Activated T-helper 2 cell treated with anti-CD3 and anti-CD28 coated beads, Interferon-gamma antibody, Interleukin-2, Interleukin-4, amounts not matched to agents 10 μg/mL and 5 μg/mL and 100 μg/mL, durations not matched to agents 14 hours and 24 hours and 36 hours (primary cell): ENCODE measurements at places on chromosomes 6 and 20. TPM values are rescaled to one million over a fixed set of nuclear protein-coding genes. Genes with fewer than 3 reads are reported as not detected.

DNA sequence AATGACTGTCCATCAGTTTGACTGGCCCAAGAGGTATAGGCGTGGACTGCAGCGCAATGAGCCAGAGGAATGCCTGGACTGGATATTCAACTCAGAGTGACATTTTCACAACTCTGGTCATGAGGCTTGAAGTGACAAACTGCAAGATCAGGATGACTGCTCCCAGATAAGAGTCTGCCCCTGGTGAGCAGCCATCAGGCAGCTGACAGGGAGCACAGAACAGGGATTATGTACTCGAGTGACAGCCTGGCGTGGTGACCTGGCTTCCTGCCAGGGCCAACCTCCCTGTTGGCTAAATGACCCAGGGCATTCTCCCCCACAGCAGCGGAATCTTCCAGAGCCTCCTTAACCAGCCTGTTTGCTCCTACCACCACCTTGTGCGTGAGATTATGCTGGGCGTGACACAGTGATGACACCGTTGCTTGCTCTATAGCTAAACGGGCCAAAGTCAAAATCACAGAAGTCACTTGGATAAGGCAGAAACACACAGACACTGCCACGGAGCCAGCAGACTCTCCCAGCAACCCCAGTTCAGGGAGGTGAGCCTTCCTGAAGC, 209.1 kb upstream of the JARID2 start:
- DNase-seq: no peak

- DNase-seq: no peak
Observed at GRCh38 chr6:16622193-16622592, 139.1 kb downstream of the ATXN1 start.

DNA sequence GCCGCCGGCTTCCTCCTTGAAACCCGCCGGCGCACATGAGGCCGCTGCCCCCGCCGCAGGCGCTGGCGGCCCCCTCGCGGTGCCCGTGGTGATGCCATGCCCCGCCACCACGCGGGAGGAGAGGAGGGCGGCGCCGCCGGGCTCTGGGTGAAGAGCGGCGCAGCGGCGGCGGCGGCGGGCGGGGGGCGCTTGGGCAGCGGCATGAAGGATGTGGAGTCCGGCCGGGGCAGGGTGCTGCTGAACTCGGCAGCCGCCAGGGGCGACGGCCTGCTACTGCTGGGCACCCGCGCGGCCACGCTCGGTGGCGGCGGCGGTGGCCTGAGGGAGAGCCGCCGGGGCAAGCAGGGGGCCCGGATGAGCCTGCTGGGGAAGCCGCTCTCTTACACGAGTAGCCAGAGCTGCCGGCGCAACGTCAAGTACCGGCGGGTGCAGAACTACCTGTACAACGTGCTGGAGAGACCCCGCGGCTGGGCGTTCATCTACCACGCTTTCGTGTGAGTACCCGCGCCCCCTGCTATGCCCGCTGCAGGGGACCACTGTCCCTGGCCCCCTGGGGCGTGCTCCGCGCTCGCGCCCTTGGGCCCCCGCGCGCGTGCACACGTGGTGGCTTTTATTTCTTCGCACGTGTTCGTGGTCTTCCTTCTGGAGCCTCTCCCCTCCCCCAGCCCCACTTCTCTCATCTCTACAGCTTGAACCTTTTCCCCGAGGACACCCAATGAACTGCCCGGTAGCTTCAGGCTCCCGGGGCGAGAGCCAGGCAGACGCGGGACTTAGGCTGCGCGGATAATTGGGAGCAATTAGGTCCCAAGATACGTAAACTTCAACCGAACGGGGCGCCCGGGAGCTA, 453 bp downstream of the KCNQ5 start:
- peak; percentile 54 for DNase-seq

Gene PMEPA1
- total RNA-seq: 0.99 and 1.1 TPM in 2 replicates

Gene MCM3
- 213 TPM in 2 replicates for total RNA-seq

Gene F13A1
- total RNA-seq: not detected in 2 replicates

DNA sequence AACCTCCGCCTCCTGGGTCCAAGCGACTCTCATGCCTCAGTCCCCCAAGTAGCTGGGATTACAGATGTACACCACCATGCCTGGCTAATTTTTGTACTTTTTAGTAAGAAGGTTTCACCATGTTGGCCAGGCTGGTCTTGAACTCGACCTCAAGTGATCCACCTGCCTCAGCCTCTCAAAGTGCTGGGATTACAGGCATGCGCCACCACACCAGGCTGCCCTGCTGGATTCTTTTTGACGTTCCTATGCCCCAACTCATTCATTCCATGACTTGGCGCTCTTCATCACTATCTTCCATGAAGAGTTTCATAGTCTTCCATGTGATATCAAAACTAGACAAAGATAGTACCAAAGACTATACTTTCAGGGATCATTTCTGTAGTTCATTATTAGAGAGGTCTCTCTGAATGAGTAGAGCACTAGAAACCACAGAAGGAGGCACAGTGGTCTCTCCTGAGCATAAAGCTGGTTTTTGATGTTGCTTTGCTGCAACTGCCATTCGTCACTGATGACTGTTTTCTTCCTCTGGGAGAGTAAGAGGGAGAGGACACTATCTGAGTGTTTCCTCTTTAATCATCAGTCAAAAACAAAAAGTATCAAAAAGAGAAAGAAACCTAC, 23.5 kb downstream of the DNAAF9 start:
- DNase-seq: no peak

Gene CCN6
- 0.34 TPM in 1 of 2 replicates, not detected in the other for total RNA-seq

- DNase-seq: no peak
Observed at GRCh38 chr20:50658804-50659380, 32.5 kb downstream of the RIPOR3 start.

DNA sequence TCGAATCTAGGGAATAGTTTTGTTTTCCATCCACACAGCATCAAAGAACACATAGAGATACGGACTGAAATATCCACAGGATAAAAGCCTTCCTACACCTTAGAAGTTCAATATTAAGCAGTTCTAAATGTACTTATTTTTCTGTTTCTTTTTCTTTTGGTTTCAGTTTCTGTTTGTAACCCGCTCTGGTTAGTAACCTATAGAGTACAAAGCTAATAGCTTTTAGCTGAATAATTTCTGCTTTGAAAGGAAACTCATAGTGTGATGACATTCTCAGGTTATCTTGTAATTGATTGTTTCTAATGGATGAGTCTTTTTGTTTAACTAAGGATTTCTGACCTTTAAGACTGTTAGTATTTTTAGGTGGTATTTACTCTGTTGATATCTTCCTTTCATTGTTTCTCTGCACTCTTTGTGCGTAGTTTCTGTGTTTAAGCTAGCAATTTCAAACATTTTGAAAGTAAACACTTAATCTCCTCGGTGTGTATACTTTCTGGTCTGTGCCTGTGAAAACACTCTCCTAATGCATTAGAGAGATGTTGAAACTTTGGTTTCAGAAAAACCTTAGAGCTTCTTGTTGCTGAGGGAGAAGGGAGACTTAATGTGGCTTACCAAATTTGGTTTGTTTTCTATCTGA, 385.5 kb downstream of the HDGFL1 start:
- DNase-seq: no peak

- no peak for DNase-seq
Observed at GRCh38 chr6:158038291-158039177, 56.9 kb downstream of the SYNJ2 start.

Gene TNFRSF21
- 2.7 and 2.8 TPM in 2 replicates for total RNA-seq

DNA sequence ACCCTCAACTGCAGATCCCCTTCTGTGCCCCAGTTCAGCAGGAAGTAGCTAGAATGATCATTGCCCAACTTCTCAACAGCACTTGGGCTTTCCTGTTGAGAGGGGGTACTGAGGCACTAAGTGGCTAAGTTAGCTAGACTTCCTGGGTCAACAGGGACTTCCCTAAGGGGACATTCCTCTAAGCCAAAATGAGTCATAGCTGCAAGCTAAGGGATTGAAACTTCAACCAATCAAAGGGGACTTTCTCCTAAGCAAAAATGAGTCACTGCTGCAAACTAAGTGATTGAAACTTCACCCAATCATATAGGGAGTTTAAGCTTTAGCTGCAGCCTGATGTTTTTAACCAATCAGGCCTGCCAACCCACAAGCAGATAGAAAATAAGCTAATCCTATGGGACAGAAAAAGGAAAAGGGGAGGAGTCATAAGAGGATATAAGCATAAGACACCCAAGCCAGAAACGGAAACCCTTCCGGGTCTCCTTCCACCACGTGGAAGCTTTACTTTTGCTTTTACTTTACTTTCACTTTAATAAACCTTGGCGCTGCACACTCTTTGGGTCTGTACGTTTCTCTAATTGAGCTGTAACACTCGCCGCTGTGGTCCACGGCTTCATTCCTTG, 659.0 kb upstream of the HS3ST5 start:
- DNase-seq: no peak

GRCh38 chr6:1110164-1110563, 201.7 kb upstream of the FOXQ1 start:
- DNase-seq: no peak

Gene THBD
- total RNA-seq: not detected in 2 replicates

DNA sequence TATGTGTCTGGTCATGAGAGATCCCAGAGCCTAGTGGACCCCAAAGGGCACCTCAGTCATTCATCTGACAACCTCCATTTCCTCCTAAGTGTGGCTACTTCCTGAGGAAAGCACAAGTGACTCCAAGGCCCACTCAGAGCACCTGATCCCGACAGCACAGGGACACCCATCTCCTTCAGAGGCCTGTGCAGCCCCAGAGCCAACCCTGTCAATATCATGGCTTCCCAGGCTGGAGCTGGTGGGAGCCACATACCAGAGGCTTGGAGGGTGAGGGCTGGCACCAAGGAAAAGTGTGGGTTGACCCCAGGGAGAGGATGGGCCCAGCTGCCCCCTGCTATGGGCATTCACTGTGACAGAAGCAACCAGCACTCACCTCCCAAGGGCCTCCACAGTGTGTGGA, 117.3 kb downstream of the PSMB1 start:
- DNase-seq: no peak

- no peak for DNase-seq
Observed at GRCh38 chr6:28269492-28269891, 2.5 kb downstream of the ZSCAN26 start.

Gene TPD52L1
- not detected in 2 replicates for total RNA-seq

Gene RARS2
- total RNA-seq: 23.3 and 23.5 TPM in 2 replicates

GRCh38 chr6:19669206-19669605, 168.0 kb upstream of the ID4 start:
- DNase-seq: no peak

- no peak for DNase-seq
Observed at GRCh38 chr6:9799582-9799981, 615.3 kb downstream of the TFAP2A start.

- DNase-seq: no peak
Observed at GRCh38 chr6:20259316-20260049, 47.2 kb upstream of the MBOAT1 start.

Gene MOG
- not detected in 2 replicates for total RNA-seq

Gene SIRPA
- not detected in 2 replicates for total RNA-seq

DNA sequence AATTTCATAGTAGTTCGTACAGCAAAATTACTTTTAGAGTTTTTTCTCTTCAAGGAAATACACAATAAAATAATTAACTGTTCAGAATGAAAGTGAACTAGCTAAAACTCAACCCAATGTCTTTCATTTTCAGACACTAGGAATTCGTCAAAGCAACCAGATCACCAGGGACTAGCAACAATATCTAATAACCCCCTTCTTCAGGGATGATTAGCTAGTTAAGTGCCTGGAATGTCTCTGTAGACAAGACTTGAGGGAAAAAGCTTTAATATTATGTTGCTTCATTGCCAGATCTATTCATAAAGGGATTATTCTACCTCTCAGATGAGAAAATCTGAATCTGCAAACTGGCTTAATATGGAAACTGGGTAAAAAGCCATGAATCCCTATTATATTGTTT, 41.8 kb upstream of the OR14J1 start:
- DNase-seq: no peak

Gene CRISP2
- total RNA-seq: not detected in 2 replicates

Gene OPRL1
- 0.32 and 0.41 TPM in 2 replicates for total RNA-seq

Gene NOX3
- total RNA-seq: not detected in 2 replicates

Gene PDSS2
- total RNA-seq: 13.0 and 14.4 TPM in 2 replicates

GRCh38 chr20:15627501-15627903, 945.7 kb downstream of the KIF16B start:
- DNase-seq: no peak

DNA sequence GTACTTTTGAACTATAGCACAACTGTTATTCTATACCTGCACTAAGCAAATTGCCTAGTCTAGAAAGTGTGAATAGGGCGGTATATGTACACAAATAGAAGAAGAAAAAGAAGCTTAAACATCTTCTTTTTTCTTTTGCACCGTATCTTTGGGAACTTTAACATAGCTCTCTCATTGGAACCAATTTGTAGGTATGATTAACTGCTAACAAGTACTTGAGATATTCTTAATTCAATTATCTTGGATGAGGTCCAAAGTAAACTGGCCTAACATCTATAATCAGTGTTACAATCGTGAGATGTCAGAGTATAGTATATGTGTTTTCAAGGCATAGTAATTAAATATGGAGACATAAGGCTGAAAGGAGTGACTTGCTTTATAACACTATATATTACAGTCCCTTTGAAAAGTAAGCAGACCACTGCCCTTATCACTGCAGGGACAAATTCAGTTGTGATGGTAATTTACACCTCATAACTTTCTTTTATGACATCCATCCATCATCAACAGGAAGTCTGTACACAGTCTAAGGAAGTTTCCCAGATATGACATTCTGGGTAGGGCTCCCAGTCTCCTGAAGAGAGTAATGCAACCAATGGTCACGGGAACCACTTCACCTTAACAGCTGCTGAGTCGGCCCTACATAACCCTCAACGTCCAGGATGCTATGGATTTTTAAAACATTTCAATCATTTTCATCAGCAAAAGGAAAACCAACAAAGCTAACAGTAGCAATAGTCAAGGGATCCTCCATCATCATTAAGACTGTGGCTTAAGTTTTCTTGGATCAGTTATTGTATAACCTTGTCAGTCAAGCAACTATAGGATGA, 37.6 kb downstream of the NKAIN2 start:
- no peak for DNase-seq

DNA sequence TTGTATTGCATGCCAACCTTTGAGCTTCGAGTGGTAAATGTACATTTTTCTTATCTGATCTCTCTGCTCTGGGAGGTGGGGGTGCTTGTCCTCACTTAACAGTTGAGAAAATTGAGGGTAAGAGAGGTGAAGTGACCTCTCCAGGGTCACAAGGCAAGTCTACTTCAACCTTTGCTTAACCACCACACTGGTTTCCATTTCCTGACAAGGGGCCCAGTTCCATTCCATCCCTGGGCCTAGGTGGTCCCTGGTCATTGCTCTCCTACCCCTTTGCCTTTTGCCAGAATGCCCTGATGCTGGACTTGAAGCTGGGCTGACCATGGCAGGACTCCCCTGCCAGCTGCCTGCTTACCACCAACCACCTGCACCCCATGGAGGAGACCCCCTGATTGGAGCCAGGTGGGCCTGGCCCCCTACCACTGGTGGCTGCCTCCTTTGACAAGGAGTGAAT, 9.9 kb upstream of the BPIFB3 start:
- DNase-seq: no peak

DNA sequence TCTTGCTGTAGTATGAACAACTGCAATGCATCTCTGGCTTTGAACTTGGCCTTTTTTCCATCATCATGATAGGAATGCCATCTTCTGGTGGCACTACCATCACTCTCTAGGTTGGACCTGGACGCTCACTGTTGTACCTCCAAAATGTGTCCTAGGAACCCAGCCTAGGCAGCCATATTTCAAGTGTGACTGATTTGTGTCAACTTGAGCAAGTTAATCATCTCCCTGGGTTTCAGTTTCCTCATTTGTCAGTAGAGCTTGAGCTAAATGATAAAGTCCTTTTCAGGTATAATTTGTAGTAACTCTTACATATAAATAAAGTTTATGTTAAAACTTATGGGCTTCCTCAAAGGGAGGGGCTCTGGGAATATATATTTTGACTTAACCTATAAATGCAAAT, 241.7 kb upstream of the CEP162 start:
- no peak for DNase-seq

GRCh38 chr6:20757761-20758160, 223.5 kb downstream of the CDKAL1 start:
- DNase-seq: no peak

GRCh38 chr6:119390247-119390793, 40.8 kb upstream of the MAN1A1 start:
- DNase-seq: no peak
